ENCODE measurements at places on chromosomes 5 and 9.

- DNase-seq = no peak
Observed at GRCh38 chr5:142013734-142014521, 1.1 kb upstream of the GNPDA1 start.

- no peak for DNase-seq
Observed at GRCh38 chr5:51380603-51381207, 2.5 kb upstream of the ISL1 start.

GRCh38 chr9:19137282-19137681 lies 10.0 kb upstream of the PLIN2 start:
- DNase-seq = no peak

DNA sequence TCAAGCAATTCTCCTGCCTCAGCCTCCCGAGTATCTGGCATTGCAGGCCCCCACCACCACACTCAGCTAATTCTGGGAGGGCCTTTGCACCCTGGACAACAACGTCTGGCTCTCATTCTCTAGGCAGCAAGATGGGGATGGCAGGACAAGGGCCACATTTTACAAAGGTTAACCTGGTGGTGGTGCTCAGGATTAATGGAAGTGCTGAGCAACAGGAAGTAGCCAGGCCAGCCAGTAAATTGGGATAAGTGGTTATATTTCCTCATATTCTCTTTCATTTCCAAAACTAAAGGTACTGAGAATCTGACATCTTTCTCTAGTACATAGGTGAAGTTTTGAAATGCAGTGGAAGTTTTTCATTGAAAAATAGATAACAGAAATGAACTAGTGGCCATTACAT lies 24.7 kb upstream of the ASPN start:
- no peak for DNase-seq

- no peak for DNase-seq
Observed at GRCh38 chr9:134676886-134677285, 35.3 kb downstream of the COL5A1 start.

DNA sequence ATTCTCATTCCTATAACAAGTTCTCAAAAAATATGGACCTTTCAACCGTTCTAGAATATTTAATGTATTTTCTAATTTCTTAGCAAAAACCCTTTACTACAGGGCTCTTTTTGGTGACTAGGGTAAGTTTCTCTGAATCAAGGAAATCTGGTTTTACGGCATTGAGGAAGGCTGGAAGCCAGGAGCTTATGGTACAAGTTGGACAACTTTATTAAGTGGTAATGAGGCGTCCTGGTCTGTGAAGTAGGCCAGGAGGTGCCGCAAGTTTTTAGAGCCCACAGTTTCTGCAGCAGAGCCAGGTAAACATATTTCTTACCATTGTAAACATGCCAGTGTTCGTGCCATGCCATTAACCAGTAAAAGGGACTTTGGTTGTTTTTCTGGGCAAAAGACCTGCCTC lies 14.6 kb upstream of the C1QTNF3 start:
- no peak for DNase-seq

- DNase-seq = no peak
Observed at GRCh38 chr9:131433302-131433854, 39.5 kb downstream of the PRRC2B start.

DNA sequence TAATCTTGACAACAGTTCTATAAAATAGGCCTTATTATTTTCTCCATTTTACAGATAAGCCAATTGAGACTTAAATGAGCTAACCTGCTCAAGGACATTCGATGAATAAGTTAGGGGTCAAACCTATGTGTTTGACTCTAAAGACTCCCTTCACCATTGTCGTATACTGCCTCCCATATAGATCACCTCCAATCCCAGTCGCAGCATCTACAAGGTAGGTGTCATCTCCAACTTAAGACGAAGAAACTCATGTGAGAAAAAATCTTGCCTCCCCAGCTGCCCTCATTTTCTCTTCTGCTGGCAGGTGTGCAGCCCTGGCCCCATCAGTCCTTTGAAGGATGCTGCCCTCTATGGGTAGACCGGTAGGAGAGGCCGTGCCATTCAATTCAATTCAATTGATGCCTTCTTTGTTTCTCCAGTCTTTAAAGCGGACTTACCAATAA lies 75.2 kb upstream of the SMARCA2 start:
- DNase-seq = peak; percentile 25

- no peak for DNase-seq
Observed at GRCh38 chr5:89337-90286, 2.4 kb upstream of the PLEKHG4B start.

DNA sequence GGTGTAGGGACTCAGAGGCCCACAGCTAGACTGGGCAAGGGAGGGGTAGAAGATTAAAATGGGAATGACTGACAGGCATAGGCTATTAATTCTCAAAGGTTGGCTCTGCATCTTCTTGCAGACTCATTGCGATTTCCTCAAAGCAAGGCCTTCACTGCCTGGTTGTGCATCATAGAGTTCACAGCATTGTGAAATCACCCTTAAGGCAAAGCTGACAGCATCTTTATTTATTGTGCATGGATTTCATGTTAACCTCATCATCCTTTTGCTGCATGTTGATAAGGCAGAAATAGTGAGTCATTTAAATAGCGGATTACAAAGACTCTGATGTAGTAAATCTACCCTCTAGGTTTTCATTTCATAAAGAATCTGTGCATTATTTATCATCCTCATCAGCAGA lies 13.6 kb upstream of the PALM2AKAP2 start:
- DNase-seq = no peak

DNA sequence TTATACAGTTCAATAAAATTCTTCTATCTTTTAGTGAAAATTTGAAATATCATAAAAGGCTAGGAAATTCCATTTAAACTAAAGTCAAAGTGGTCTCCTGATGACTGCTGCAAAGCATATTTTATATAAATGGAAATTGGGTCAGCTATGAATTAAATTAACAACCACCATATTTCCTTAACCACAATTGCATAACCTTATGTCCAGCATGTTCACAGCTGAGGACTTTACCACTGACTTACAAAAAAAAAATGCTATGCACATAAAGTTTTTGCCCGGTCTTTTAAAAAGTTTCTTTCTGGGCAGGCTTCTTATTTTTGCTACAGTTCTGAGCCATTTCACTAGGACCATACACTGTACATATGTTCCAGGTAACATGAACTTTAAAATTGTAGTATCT lies 208.6 kb upstream of the RGMB start:
- DNase-seq = no peak

DNA sequence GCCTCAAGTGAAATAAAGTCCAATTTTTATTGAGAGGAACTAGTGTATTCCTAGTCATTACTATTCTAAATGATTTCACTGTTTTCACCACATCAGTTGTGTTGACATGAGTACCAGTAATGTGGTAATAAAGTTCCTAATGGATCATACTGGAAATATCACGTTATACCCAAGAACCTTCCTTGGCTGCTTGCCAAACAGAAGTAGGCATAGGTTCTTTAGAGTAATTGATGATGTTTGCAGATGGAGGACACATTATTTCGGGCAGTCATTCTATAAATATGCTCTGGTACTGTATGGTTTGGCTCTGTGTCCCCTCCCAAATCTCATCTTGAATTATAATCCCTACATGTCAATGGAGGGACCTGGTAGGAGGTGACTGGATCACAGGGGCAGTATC lies 15.1 kb downstream of the SNCAIP start:
- no peak for DNase-seq

- no peak for DNase-seq
Observed at GRCh38 chr5:67214707-67215447, 18.3 kb upstream of the CD180 start.

DNA sequence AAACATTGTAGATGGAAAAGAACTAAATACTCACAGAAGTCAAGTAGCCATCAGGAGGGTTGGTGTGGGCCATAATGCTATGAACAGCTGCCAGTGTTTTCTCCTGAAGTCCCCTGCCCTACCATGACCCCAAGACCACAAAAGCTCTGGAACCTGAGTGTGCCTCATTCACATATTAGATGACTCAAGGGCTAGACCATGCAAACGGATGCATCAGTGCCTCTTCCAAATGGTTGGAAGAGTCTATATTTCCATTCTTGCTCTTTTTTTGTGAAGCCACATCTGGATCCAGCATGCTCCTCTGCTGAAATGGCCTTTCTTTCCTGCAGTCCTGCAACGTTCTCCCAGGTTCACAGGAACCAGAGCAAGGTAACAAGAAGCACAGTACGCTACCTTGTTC lies 136.6 kb upstream of the EPB41L4A start:
- DNase-seq = no peak

Measured in Caco-2 (cell line).